ENCODE measurements at places on chromosomes 3 and 15. TPM values are rescaled to one million over a fixed set of nuclear protein-coding genes. Genes with fewer than 3 reads are reported as not detected.

The ZCWPW2 gene
- 2.9 TPM for total RNA-seq

The ECE2 gene
- total RNA-seq = not detected

The TRPC1 gene
- total RNA-seq = 14.2 TPM

The CEP63 gene
- 30.3 TPM for total RNA-seq

The ANKUB1 gene
- total RNA-seq = not detected

The CRABP1 gene
- 0.46 TPM for total RNA-seq

The CFAP100 gene
- total RNA-seq = not detected
